Body of pancreas (tissue), 4 donors: ENCODE measurements at places on chromosomes 2 and 18.

GRCh38 chr18:57333940-57334339 lies 18.4 kb upstream of the ST8SIA3 start:
- DNase-seq: no peak

DNA sequence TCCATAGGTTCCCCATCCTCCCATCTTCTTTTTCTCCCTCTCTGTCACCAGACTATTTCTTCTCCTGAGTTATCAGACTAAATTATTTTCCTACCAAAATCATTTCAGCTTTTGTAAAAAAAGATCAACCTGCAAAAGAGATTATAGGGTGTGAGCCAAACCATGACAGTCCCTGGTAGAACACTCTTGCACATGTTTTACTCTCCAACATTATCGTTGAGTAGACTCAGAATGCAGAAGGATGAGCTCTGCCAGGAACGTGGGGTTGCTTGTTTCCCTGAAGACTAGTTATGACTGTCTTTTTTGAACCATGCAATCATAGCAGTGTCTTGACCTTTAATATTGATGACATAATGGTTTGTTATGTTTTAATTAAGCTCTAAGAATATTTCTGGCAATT lies 360.1 kb upstream of the VWC2L start:
- no peak for DNase-seq

GRCh38 chr2:171287036-171287571 lies 126.4 kb upstream of the TLK1 start:
- no peak for DNase-seq

- DNase-seq: peak; percentile 4
These were observed 23.2 kb upstream of the GPR17 start for GRCh38 chr2:127622561-127623387.

DNA sequence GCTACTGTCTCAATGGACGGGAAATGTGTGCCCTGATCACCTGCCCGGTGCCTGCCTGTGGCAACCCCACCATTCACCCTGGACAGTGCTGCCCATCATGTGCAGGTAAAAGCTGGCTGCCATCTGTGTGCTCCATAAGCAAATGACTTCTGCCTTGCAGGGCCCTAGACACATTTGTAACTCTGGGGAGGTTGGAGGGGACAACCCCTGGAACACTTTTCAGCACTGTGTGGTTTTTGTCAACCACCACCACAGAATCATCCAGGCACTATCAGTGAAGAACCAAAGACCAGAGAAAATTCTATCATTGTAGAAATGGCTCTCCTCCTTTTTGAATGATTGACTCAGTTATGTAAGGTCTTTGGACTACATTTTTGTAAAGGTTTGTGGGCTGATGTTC lies 84.3 kb downstream of the FEZ2 start:
- DNase-seq: no peak

DNA sequence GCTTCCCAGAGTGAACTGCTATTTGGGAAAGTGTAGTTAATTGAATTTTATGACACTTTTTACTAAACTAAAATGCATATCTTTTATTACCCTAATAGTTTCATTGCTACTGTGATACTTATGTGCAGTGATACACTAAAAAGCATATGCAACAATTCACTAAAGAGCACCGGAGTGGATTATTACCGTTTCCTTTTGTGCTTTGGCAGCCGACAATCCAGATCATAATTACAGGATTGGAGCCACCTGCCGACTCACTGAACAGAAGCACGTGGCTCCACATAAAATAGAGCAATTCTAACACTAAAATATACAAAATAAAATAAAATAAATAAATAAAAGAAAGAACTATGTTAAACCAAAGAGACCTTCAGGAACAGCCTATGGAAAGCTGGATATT lies 583.4 kb downstream of the NRXN1 start:
- DNase-seq: no peak
